ENCODE measurements at places on chromosomes 7 and 10. TPM values are rescaled to one million over a fixed set of nuclear protein-coding genes. Genes with fewer than 3 reads are reported as not detected.
A peak's percentile ranks its signal among the peaks of the same experiment; 100 is the strongest.

The RAMP3 gene
- 7.2 TPM for total RNA-seq

The GSAP gene
- total RNA-seq: 3.7 TPM

The MUC3A gene
- total RNA-seq: 137 TPM

The POM121C gene
- total RNA-seq: 39.2 TPM

The ZNF425 gene
- total RNA-seq: 1.0 TPM

The FRMD4A gene
- total RNA-seq: 10.2 TPM

The TRIM74 gene
- 0.32 TPM for total RNA-seq

- DNase-seq: no peak
Measured at GRCh38 chr7:26311798-26312197, 20.1 kb downstream of the SNX10 start.

DNA sequence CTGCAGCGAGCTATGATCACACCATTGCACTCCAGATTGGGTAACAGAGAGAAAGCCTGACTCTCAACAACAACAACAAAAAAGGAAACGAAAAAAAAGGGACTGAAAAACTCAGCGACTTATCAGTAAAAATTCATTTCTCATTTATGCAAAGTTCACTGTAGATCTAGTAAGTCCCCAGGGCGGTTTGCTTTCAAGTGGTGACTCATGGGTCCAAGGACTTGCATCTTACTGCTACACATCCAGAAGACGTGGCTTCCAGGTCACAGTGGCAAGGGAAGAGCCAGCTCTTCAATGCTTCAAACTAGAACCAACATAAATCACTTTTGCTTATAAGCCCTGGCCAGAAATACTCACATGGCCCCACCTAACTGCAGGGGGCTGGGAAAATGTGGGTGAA lies 178.3 kb upstream of the AUTS2 start:
- DNase-seq: no peak

DNA sequence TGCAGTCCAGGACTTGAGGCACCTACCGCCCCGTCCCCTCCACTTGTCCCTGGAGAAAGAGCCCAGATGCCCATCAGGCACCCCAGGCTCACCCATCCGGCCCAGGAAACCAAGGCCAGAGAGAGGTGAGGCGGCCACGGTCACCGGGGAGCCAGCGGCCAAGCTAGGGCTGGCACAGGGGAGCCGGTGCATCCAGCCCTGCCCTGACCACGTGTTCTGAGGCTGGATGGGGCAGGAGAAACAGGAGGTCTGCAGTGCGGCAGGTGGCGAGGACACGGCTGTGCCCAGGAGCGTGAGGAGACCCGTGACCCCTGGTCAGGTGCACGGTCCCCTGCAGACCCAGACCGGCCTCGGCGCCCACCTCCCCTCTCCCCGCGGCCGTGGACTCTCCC lies 27.6 kb downstream of the UNCX start:
- DNase-seq: no peak

GRCh38 chr7:100509231-100509630 lies 25.5 kb downstream of the NYAP1 start:
- no peak for DNase-seq

DNA sequence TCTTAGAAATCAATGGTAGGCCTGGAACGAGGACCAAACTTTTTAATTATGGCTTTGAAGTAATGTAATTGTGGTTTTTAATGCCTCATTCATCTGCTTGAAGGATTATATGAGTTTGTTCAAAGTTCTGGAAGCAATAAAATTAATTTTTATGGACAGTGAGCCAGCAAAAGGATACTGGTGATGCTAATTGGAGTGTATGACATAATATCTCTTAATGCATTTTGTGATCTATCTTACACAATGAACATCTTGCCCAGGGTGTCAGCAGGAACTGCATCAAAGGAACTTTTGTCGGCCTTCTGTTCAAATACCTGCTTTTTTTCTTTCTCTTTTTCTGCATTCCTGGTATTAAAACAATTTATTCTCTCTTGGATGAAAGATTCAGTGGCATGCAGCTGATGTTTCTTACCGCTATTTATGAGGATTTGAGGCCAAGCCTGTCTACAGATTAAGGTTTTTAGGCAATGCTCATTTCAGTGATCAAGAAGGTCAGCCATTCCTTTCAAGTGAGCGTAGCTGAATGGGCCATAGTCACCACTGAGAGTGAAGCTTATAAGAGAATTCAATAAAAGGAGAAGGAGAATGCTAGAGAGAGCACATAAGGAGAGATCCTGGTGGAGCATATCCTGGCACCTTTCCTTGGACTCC lies 974.8 kb downstream of the SORCS3 start:
- no peak for DNase-seq

GRCh38 chr10:59382831-59383295 lies 20.5 kb upstream of the FAM13C start:
- no peak for DNase-seq

GRCh38 chr10:97234400-97234799 lies 48.6 kb upstream of the SLIT1 start:
- no peak for DNase-seq

- DNase-seq: no peak
Measured at GRCh38 chr10:66202101-66202500, 723.7 kb upstream of the LRRTM3 start.

DNA sequence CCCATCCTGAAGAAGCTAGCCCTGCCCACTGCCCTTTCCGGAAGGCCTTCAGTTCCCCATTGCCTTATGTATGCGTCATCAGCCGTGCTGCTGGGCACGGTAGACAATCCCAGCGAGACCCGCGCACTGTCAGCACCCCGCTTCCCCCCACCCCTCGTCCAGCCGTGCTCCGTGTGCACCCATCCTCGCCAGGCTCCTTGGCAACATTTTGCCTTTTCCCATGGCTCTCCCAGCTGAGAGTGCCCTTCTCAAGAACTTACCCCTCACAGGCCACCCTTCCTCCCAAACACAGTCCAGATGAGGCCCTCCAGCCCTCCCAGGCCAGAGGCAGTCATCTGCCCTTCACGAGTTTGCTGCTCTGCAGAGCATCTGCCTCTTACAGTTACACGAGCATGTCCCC lies 633.8 kb upstream of the FOXK1 start:
- no peak for DNase-seq

GRCh38 chr10:63192826-63193225 lies 59.7 kb downstream of the NRBF2 start:
- no peak for DNase-seq

GRCh38 chr7:103446049-103446520 lies at the start of gene SLC26A5:
Gene SLC26A5, minus strand, starts transcription at chr7:103446207. Its CDS starts 24,693 bp downstream, at chr7:103421514.
- peak; percentile 66 for DNase-seq

DNA sequence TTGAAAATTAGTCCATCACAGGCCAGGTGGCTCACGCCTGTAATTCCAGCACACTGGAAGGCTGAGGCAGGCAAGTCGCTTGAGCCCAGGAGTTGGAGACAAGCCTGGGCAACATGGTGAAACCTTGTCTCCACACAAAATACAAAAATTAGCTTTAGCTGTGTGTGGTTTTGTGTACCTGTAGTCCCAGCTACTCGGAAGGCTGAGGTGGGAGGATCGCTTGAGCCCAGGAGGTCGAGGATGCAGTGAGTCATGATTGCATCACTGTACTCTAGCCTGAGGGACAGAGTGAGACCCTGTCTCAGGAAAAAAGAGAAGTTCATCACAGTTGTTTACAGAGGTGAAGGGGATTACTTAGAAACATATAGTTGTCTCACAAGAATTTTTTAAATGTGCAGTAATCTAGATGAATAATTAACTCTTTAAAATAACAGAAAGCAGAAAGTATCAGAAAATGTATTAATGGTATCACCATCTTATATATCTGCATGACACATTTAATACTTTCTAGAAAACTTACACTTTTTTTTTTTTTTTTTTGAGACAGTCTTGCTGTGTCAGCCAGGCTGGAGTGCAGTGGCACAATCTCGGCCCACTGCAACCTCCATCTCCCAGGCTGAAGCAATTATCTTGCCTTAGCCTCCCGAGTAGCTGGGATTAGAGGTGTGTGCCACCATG lies 8.9 kb downstream of the LCOR start:
- DNase-seq: no peak

GRCh38 chr7:20019757-20020432 lies 197.3 kb downstream of the MACC1 start:
- DNase-seq: no peak

DNA sequence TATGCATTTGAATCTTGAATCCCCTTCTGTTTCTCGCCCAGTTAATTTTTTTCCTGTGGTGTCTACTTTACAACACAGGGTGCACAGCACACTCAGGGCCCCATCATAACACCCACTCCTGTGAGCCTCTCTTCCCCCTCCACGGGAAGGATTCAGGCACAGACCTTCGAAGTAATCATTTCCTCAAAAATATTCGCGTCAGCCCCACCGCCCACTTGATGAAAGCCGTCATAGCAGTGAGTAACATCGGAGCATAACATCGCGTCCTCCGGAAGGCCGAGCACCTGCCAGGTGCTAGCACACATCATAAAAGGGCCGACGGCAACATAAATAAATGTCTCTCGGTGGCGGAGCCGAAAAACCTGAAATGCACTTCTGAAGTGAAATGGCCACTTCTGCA lies 201.7 kb upstream of the ADARB2 start:
- no peak for DNase-seq

- DNase-seq: no peak
Measured at GRCh38 chr10:12835709-12836108, 165.8 kb downstream of the CCDC3 start.

DNA sequence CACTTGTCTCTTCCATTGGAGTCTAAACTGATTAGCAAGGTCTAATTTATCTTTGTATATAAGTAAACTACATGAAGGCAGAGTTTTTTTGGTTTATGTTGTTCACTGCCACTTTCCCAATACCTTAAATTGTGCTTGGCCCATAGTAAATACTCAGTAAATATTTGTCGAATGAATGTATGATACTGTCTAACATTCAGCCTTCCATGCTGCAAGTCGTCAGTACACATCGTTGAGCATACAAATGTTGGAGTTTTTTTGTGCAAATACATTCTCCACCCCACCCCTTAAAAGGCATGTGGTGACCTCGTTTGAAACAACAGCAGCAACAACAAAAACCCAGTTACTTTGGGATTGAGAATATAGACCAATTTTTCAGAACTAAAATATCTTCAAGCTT lies 17.4 kb upstream of the IGF2BP3 start:
- no peak for DNase-seq

DNA sequence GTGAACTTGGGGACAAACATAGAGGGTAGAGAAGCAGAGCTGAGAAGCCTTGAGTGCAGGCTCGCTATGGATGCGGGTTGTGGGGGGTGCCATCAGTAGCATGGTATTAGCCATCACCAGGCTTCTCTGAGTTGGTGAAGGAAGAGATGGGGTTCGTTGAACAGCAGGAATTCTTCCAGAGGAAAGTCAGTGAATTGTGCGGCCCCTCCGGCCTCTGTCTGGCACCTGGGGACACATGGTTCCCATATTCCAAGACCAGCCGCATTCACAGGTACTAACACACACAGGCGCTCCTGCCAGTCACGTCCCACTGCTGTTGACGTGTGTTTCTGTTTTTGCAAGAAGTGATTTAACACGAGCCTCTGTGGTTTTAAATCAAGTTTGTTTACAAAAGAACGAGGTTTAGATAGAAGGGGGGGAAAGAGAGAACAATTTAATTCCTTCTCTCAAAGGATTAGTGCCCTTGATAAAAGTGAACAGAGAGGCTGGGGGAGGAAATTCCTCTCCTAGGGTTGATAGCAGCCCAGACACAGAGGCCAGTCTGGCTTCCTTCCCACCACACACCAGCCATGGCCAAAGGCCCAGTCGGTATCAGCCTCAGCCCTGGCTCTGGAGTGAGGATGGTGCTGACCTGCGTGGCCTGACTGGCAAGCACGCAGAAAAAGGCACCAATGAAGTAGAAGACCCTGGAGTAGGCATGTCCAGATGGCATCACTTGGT lies 252.6 kb upstream of the IGFBP3 start:
- DNase-seq: no peak

DNA sequence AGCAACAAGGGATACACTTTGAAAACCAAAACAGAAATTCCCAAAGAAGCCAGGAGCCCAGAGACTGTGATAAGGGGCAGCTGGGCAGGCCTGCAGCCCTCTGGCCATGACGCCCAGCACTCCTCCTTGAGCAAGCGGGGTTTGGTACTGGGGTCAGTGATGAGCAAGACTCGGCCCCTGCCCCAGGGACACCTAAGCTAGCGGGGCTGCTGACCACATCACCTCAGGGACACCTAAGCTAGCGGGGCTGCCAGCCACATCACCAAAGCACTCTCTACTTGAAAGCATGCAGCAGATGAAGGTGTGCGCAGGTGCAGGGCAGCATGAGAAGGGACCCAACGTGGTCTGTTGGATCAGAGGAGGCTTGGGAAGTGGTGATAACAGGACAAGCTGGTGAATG lies 108.0 kb upstream of the PPP2R2D start:
- DNase-seq: no peak

GRCh38 chr10:130013335-130014262 lies 49.5 kb upstream of the EBF3 start:
- DNase-seq: no peak

DNA sequence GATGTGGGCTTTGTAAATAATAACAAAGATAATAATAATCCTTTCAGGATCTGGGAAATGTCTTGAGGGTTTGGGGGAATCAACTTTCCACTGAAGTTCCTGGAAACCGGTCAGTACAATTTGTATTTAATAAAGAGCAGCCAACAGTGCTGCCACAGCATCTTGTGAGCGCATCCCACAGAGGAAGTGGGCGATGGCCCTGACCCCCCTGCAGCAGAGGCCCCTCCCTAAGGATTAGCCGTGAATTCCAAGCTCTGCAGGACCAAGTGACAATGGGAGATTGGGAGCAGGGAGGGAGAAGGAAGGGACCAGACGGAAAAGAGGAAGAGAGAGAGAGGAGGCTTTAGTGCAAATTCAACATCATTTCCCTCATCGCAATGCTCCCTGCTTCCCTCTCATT lies 349.2 kb downstream of the RNLS start:
- DNase-seq: no peak

DNA sequence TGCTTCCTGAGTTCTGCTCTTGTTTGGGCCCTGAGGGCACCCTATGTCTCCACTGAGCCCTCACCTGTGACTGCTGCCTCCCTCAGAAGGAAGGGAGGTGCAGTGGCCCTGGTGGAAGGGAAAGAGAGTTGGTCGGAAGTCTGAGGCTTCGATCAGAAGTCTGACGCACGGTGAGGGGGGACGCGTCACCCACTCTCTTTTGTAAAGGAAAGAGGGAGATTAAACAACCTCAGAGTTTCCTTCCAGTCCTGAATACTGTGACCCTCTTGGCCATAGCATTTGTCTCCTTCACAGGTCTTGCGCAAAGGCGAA lies 31.4 kb upstream of the TRIM8 start:
- DNase-seq: peak; percentile 15

DNA sequence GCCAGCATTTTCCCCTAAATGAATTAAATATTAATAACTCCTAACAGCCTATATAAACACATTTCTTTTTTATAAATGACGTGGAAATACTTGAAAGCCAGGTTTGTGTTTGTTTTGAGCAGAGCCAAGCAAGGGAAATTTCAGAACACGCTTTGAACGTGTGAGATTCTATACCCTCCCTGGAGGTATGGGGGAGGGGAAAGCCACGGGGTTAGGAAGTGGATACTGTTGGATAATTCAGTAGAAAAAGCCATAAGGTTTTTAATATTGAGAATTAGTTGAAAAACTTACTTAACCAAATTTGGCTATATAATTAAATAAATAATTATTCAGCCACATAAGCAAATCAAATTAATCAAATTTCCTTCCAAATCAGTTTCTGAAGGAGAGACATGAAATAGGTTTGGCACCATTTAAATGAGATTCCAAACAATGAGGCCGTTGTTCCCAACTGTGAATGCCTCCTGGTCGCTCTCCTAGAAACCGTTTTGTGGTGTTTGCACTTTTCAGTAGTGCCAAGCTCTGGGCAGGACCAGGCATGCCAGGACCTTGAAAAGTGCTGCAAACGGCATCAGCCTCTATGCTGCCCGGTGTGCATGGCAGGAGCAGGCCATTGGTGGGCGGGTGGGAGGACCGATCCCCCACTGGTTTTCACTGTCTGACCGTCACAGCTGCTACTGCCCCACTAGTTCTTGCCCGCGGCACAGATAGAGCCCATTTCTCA lies 88.1 kb downstream of the SEPTIN14 start:
- no peak for DNase-seq

- no peak for DNase-seq
Measured at GRCh38 chr7:103805346-103805745, 184.1 kb downstream of the RELN start.
